SW480 (cell line): ENCODE measurements at places on chromosomes 7 and 10.

DNA sequence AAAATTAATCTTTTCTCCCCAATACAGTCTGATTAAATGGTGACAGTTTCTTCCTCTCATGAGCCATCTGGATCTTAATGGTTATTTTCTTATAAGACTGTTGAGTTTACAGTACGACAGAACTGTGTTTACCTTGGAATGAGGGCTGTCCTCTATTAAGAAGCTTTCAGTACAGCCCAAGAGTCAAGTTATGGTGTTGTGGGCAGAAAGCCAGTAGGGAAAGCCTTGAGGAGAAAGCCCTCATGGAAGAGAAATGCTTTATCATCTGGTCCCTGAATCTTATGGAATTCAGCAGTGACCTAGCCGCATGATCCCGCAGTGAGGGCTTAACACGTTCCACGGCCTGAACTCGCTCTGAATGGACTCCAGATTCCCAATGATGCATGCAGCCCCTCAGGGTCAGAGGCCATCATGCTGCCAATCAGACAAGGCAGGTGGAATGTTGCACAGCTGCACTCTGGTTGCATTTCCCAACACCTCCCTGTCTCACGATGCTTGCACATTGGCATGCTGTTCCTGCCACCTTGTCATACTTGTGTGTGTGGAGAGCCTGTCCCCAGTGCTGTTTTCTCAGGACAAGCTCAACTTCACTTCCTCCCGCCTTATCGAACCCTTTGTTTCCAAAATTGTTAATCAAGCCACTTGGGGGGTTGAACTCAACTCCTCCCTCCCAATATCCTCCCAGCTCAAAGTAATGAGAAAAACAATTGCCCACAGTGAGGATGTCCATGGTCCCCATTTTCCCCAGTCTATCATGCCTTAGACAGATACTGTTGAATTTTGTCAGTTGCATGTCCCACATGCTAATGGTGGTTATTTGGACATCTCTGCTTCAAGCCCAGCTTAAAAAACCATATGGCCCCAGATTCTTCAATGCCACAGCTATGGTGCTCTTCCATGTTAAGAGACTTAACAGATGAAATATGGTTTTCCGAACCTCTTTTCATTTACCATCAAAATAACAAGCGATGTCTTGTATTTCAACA, 211.1 kb upstream of the TCF7L2 start:
- no peak for DNase-seq

GRCh38 chr10:58072634-58073033, 195.1 kb downstream of the IPMK start:
- DNase-seq: peak; percentile 16

DNA sequence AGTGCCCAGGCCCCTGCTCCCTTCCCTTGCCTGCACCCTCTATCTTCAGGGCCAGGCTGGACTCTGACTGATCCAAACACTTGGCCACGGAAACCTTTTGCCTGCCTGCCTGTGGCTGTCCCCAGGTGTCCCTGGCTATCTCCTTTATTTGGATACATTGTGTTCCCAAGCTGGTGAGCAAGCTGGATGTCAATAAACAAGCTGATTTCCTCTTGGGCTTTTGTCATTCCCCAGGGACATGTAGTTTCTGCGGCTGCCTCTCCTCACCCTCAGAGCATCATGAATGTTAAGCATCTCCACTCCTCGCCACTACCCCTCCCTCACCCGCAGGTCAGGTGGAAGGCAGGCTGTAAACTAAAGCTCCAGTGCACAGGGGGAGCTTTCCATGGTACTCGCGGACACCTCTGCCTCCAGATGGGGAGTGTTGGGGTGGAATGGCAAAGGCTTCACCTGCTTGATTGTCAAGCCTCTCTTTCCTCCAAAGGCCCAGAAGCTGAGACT, 6.9 kb downstream of the GHRHR start:
- DNase-seq: peak; percentile 61

DNA sequence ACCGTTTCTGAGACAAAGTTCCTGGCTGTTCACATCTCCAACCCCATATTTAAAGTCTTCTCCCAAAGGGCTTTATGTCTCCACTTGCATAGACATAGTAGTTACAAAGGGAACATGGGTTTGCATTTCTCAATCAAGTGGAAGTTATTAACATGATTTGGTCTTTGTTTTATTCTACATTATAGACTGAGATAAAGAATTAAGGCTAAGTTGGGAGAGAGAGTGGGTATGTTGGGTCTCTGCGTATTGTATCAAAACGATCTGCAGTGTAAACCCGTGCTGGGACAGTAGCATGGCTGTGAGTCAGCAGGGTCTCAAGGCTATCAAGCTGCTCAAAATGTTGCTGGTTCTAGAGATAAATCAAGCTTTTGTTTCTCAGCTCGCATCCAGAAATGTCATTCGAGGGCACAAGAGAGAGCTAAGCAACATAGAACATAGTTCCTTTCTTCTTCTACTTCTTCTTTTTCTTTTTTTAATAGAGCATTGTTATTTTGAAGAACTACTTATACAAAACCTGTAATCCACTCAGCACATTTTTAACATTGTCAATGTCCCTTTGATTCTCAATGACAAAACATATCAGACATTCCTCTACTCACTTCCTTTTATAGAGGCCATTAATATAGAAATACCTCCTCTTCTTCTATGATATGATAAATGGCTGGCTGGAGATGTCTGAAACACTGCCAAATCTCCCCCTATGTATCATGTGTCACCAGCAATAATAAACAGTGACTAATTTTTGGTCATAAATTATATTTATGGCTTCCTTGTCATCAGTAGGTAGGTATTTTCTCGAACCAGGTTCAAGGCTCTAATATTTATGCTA, 34.5 kb upstream of the RHOBTB1 start:
- DNase-seq: peak; percentile 66

- DNase-seq: no peak
Observed at GRCh38 chr7:150514748-150515222, at the start of gene GIMAP7. Gene GIMAP7, plus strand, starts transcription at chr7:150514872. Its CDS starts 5,103 bp downstream, at chr7:150519975.

GRCh38 chr10:129859536-129859935, 104.5 kb downstream of the EBF3 start:
- DNase-seq: no peak

DNA sequence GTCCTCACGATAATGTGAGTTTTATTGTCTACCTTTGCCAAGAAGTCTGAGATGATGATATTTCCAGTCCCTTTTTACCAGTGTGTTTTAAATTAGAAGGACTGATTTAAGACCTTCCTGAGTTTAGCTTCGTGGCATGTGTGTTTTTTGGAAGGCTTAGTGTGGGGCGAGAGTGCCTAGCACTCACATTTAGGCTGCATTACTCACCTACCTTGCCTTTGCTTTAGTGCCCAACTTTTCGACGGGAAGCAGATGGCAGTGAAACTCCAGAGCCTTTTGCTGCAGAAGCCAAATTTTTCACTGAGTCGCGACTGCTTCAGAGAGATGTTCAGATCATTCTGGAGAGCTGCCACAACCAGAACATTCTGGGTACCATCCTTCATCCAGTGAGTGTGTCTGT, 50.9 kb downstream of the SND1 start:
- no peak for DNase-seq

- no peak for DNase-seq
Observed at GRCh38 chr7:22791204-22792158, 31.2 kb downstream of the TOMM7 start.
